Daoy (cell line): ENCODE measurements at places on chromosomes 11 and 22. TPM values are rescaled to one million over a fixed set of nuclear protein-coding genes. Genes with fewer than 3 reads are reported as not detected.

Gene IFITM1
- 1.2 TPM in 2 replicates for total RNA-seq

DNA sequence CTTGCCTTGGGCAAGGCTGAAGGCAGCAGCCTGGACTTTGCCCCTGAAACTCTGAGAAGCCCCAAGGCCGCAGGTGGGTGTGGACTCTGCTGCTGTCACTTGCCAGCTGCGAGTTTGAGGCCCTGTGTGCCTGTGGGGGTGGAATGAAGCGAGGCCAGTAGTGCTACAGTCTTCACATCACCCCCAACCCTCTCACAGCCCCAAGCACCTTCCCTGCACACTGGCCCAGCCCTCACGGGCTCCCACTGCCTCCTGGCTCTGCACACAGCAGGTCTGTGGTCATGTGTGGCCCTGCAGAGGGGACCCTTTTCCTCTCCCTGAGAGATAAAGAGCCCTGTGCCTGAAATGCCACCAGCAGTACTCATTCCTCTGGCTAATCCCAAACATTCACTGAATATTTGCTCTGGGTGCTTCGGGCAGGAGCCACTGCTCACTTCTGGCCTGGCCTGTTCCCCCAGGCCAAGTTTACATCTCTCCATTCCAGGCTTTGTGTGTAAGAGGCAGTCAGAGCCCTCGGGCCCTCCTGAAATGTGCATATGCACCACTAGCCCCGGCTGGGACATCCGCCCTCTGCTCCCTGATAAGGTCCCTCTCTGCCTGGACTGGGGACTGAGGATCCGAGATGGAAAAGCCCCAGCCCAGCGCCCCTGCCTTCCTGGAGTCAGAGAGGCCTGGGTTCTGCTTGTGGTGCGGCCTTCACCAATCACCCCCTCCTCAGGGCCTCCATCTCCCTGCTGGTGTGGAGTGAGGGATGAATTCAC is 17.7 kb downstream of the MGAT3 start:
- no peak for DNase-seq

Gene SLC22A6
- not detected in 2 replicates for total RNA-seq

Gene GALR3
- total RNA-seq, result not detected in 2 replicates

GRCh38 chr11:71140206-71140919 is 112.0 kb downstream of the SHANK2 start:
- DNase-seq, result peak; percentile 60

- no peak for DNase-seq
Measured at GRCh38 chr11:16312233-16312765, 44.0 kb downstream of the SOX6 start.
